Activated CD8-positive, alpha-beta T cell treated with anti-CD3 and anti-CD28 coated beads for 36 hours (primary cell): ENCODE measurements at places on chromosomes 12 and 14. TPM values are rescaled to one million over a fixed set of nuclear protein-coding genes. Genes with fewer than 3 reads are reported as not detected.
A peak's percentile ranks its signal among the peaks of the same experiment; 100 is the strongest.

Gene AQP2
- total RNA-seq: not detected

Gene RNASE4
- 1.0 TPM for total RNA-seq

Gene ITGA5
- total RNA-seq: 35.2 TPM

Gene LRP1-AS
- total RNA-seq: not detected

Gene INHBC
- 0.16 TPM for total RNA-seq

- no peak overlapping the region for H3K4me3 ChIP-seq
- H3K36me3 ChIP-seq: no peaks in the 10 kb centered on the region
- no peak for DNase-seq
- peaks cover 3% of the 10 kb centered on the region for H3K4me1 ChIP-seq
- H3K27ac ChIP-seq: no peak overlapping the region
- peaks cover 7% of the 10 kb centered on the region for H3K27me3 ChIP-seq
Measured at GRCh38 chr14:104090071-104090748, 4.7 kb downstream of the ASPG start.

DNA sequence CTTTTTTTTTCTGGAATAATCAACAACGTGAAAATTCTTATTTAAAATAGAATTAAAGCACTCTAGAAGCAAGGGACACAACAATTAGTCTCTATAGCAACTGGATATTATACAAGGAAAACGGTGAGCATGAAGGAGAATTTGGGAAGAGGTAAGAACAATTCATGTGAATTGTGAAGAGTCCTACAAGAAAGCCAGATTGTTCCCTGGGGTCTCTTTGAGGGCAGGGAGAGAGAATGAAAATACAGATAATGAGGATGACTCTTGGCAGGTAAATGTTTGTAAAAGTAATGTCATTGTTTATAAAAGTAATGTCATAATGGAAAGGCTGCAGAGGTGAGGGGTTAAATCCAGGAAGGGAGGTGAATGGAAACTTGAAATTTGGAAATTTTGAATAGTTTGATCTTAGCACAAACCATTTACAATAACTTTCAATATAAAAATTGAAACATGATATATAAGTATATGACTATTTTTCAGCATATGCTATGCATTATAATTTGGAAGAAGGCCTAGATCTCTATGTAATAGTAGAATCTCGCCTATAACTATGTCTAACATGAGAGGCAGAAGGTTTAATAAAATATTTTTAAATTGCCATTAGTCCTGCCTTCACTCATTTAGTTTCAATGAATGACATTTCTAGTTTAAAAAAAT lies 378.8 kb upstream of the DCN start:
- H3K36me3 ChIP-seq: peaks cover 4% of the 10 kb centered on the region
- peaks cover 27% of the 10 kb centered on the region for H3K4me1 ChIP-seq
- H3K27me3 ChIP-seq: no peaks in the 10 kb centered on the region
- no peak for DNase-seq

DNA sequence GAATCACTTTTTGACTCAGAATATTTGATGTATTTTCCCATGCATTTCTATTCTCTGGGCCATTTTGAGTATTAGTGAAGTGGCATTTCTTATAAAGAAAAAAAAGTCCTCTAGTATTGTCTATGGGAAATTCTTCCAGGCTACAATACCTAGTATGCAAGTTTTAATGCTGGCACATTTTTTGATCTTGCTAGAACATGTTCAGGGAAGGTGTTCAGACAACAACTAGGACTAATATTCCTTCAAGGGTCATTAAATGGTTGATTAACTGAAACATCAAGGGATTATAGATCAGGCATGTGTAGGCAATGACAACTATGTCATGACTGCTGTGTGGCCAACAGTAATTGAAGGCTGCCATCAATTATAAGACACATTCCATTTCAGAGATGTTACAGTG lies 7.7 kb downstream of the CCDC184 start:
- H3K4me1 ChIP-seq: peaks cover 3% of the 10 kb centered on the region
- H3K4me3 ChIP-seq: no peak overlapping the region
- no peak overlapping the region for H3K27ac ChIP-seq

DNA sequence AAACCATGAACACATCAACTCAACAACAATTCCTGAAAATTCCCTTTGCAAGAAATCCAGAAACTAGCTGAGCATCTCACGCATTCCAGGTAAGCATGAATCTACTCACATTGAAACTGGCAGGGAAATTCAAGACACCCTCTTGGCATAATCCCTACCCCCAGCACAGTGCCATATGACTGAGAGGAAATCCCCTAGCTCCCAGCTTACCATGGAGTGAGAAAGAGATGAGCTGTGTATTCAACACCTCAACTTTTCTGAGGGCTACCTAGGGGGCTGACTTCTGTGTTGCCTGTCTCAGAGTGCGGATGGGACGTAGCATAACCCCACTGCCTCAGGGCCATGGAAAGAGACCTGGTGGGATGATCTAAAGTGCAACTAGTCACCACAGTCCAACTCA lies 37.7 kb upstream of the GPR132 start:
- DNase-seq: no peak
- no peak overlapping the region for H3K4me3 ChIP-seq
- H3K27ac ChIP-seq: no peak overlapping the region
- peaks cover 29% of the 10 kb centered on the region for H3K27me3 ChIP-seq
- no peaks in the 10 kb centered on the region for H3K36me3 ChIP-seq

DNA sequence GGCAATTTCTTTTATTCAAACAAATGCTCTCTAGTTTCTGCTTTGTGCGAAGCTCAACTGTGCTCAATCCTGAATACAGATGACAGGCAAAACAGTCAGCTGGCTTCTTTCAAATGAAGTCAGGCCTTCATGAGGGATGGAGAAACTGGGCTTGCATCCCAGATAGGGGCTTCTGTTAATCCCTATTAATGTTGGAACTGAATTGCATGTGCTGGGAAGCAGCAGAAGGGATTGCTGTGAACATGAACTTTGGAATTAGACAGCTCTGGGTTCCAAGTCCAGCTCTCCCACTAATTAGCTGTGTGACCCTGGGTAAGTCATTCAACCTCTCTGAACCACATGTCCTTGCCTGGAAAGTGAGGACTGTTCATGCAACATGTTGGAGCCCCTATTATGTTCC lies 21.1 kb upstream of the CORO1C start:
- H3K4me1 ChIP-seq: no peaks in the 10 kb centered on the region
- no peak overlapping the region for H3K27ac ChIP-seq
- no peak overlapping the region for H3K4me3 ChIP-seq
- no peaks in the 10 kb centered on the region for H3K27me3 ChIP-seq
- H3K36me3 ChIP-seq: no peaks in the 10 kb centered on the region
- no peak for DNase-seq

DNA sequence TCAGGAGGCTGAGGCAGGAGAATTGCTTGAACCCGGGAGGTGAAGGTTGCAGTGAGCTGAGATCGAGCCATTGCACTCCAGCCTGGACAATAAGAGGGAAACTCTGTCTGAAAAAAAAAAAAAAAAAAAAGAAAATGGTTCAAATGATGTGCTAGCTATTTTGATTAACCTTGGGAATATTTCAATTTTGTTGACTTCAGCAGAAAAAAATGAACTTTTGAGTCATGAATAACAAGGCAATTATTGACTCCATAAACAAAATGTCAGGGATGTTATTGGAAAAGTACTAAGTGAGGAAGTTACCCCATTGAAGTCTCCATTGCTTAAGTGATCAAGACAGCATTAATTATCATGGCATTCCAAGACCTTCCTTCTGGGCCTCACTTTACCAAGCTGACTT lies 10.6 kb upstream of the PKP2 start:
- H3K4me3 ChIP-seq: no peak overlapping the region
- no peaks in the 10 kb centered on the region for H3K36me3 ChIP-seq

GRCh38 chr14:36767603-36768281 lies 106.1 kb downstream of the PAX9 start:
- H3K27ac ChIP-seq: no peak overlapping the region
- no peaks in the 10 kb centered on the region for H3K4me1 ChIP-seq
- no peak overlapping the region for H3K4me3 ChIP-seq
- no peaks in the 10 kb centered on the region for H3K36me3 ChIP-seq
- no peak for DNase-seq

- H3K27me3 ChIP-seq: no peaks in the 10 kb centered on the region
- H3K4me1 ChIP-seq: no peaks in the 10 kb centered on the region
- no peaks in the 10 kb centered on the region for H3K36me3 ChIP-seq
- DNase-seq: no peak
Measured at GRCh38 chr12:30417697-30418231, 277.9 kb downstream of the IPO8 start.

DNA sequence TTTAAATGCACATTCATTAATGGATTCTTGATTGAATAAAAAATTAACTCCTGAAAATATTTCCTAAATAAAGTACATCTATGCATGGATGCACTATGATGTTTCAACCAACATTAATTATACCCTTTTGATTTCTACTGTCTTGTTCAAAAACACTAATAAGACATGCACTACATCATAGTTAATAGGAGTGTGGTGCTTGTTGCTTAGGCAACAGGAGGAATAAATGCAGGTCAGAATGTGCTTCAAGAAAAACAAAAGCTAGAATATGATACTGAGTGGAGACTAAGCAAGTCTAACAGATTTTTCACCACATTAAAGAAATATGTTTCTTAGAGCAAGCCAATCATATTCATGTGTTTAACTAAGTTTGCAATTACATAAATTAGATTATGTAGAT lies 495.8 kb upstream of the GARIN6 start:
- no peaks in the 10 kb centered on the region for H3K36me3 ChIP-seq
- DNase-seq: no peak
- no peaks in the 10 kb centered on the region for H3K4me1 ChIP-seq
- H3K27ac ChIP-seq: no peak overlapping the region
- H3K27me3 ChIP-seq: no peaks in the 10 kb centered on the region
- no peak overlapping the region for H3K4me3 ChIP-seq

DNA sequence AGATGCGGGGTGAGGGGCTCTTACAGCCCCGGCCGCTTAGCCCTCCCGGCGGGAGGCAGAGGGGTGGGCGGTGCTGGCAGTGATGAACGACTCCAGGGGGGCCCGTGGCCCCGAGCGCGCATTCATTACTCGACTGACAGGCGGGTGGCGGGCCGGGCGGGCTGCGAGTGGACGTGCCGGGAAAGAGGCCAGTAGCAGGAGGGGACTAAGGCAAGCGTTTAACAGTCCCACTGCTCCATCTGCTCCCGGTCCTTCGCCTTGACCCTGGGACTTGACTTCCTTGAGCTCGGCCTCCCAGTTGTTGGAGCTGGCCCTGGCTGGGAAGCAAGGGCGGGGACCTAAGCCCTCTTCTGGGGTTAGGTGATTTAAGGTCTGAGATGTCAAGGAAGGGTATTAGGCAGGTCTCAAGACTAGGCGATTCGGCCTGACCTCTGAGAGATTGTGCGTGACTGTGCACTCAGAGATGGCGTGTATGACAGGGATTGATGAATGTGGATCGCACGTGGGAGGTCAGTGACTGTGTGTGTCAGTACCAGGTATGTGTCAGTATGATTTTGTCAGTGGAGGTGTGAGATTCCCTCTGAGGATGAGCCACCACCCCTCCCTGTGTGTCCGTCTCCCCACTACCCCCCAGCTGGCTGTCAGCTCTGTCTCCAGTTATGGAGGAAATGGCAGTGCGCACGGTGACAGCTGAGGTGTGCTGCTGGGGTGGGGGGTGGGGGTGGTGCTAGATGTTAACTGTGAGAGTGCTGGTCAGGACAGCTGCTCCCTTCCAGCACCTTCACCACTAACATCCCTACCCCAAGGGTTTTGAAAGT lies 3.6 kb upstream of the DNAJC22 start:
- H3K27ac ChIP-seq: no peak overlapping the region
- no peaks in the 10 kb centered on the region for H3K36me3 ChIP-seq
- DNase-seq: peak; percentile 72
- peaks cover 67% of the 10 kb centered on the region for H3K27me3 ChIP-seq
- peaks cover 36% of the 10 kb centered on the region for H3K4me1 ChIP-seq

DNA sequence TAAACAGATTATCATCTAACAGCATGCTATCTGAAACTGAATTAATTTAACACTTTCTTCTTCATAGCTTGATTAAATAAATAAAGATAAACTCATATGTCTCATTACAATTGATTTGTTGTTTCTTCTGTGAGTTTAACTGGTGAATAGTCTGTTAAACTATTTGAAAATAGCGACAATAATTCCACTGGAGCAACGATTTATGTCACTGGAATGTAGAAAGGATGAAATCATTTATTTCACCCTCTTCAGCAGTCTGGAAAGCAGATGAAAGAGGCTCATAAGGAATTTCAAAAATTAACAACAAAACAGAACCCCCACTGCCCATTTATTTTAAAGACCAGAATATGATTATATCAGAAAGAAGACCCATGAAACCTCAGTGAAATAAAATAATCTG lies 1165.1 kb upstream of the USP15 start:
- H3K36me3 ChIP-seq: no peaks in the 10 kb centered on the region
- no peak overlapping the region for H3K27ac ChIP-seq
- DNase-seq: no peak
- H3K27me3 ChIP-seq: no peaks in the 10 kb centered on the region
- H3K4me3 ChIP-seq: no peak overlapping the region

GRCh38 chr12:105257321-105257728 lies 21.4 kb upstream of the APPL2 start:
- H3K4me3 ChIP-seq: no peak overlapping the region
- H3K27me3 ChIP-seq: peaks cover 6% of the 10 kb centered on the region
- no peaks in the 10 kb centered on the region for H3K36me3 ChIP-seq
- no peak for DNase-seq
- no peak overlapping the region for H3K27ac ChIP-seq

GRCh38 chr12:90250766-90251165 lies 542.1 kb upstream of the ATP2B1 start:
- no peaks in the 10 kb centered on the region for H3K36me3 ChIP-seq
- H3K4me1 ChIP-seq: peaks cover 6% of the 10 kb centered on the region
- no peak overlapping the region for H3K4me3 ChIP-seq
- DNase-seq: no peak
- H3K27me3 ChIP-seq: no peaks in the 10 kb centered on the region

GRCh38 chr12:92457458-92458180 lies 245.2 kb upstream of the PLEKHG7 start:
- H3K27me3 ChIP-seq: no peaks in the 10 kb centered on the region
- no peak overlapping the region for H3K4me3 ChIP-seq
- no peak overlapping the region for H3K27ac ChIP-seq

- H3K27ac ChIP-seq: no peak overlapping the region
- no peaks in the 10 kb centered on the region for H3K4me1 ChIP-seq
- no peak for DNase-seq
- H3K4me3 ChIP-seq: no peak overlapping the region
- H3K36me3 ChIP-seq: no peaks in the 10 kb centered on the region
- H3K27me3 ChIP-seq: peaks cover 5% of the 10 kb centered on the region
Measured at GRCh38 chr12:70002097-70002911, 177.3 kb downstream of the MYRFL start.

- no peaks in the 10 kb centered on the region for H3K27me3 ChIP-seq
- H3K4me1 ChIP-seq: no peaks in the 10 kb centered on the region
- no peak overlapping the region for H3K27ac ChIP-seq
- H3K36me3 ChIP-seq: no peaks in the 10 kb centered on the region
- no peak overlapping the region for H3K4me3 ChIP-seq
Measured at GRCh38 chr14:40119765-40120164, 687.5 kb upstream of the FBXO33 start.

- H3K4me3 ChIP-seq: peak overlapping the region; percentile 58
- no peak overlapping the region for H3K27ac ChIP-seq
- DNase-seq: no peak
- H3K27me3 ChIP-seq: peaks cover 19% of the 10 kb centered on the region
- H3K4me1 ChIP-seq: peaks cover 2% of the 10 kb centered on the region
Measured at GRCh38 chr14:105168093-105168420, 519 bp downstream of the JAG2 start.
